CD4-positive, alpha-beta memory T cell (primary cell): ENCODE measurements at places on chromosomes 7 and 10.

- H3K27me3 ChIP-seq, result no peaks in the 10 kb centered on the region
- H3K4me1 ChIP-seq, result no peaks in the 10 kb centered on the region
- no peak for DNase-seq
- no peak overlapping the region for H3K4me3 ChIP-seq
- H3K27ac ChIP-seq, result no peak overlapping the region
These were observed 142.3 kb downstream of the MAPK8 start for GRCh38 chr10:48448796-48449195.

DNA sequence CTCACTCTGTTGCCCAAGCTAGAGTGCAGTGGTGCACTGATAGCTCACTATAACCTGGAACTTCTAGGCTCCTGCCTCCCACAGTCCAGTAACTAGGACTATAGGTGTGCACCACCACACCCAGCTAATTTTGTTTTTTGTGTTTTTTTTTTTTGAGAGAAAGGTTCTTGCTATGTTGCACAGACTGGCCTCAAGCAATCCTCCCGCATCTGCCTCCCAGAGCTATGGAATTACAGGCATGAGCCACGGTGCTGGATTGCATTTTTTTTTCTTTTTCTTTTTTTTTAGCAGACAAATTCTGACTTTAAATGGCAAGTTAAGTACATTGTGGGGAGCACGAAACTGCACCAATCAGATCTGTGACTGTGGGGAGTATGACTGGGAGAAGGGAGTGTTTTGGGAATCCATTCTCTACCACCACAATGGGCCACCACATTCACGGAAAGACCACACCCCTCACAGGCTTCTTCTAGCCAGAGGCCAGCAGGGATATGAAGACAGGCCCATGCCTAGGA, 58.1 kb upstream of the MSMB start:
- DNase-seq, result no peak
- no peaks in the 10 kb centered on the region for H3K27me3 ChIP-seq
- peaks cover 13% of the 10 kb centered on the region for H3K4me1 ChIP-seq
- no peak overlapping the region for H3K27ac ChIP-seq
- H3K4me3 ChIP-seq, result no peak overlapping the region
- H3K36me3 ChIP-seq, result no peaks in the 10 kb centered on the region

DNA sequence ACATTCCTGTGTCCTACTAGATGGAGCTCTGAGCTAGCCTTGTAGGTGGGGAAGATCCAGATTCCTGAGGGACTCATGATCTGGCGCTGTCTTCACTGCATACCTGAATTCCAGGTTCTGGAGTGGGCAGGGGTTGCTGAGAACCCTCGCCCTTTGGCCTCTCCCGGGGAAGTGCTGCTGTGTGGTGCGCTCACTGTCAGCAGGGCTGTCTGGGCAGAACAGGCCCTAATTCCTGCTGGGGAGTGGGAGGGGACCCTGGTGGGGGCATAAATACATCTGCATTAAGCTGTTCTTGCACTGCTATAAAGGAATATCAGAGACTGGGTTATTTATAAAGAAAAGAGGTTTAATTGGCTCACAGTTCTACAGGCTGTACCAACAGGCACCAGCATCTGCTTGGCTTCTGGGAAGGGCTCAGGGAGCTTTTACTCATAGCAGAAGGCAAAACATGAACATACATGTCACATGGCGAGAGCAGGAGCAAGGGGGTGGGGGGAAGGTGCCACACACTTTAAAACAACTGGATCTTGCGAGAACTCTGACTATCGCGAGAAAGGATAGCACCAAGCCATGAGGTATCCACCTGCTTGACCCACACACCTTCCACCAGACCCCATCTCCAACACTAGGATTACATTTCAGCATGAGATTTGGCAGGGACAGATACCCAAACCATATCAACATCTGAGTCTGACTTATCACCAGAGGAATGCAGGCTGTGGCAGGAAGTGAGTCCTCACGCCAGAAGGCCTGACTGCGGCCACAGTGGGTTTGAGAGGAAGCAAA, 115.0 kb downstream of the ADCY1 start:
- no peaks in the 10 kb centered on the region for H3K4me1 ChIP-seq
- no peak for DNase-seq
- no peak overlapping the region for H3K4me3 ChIP-seq
- H3K27ac ChIP-seq, result no peak overlapping the region
- H3K36me3 ChIP-seq, result no peaks in the 10 kb centered on the region

DNA sequence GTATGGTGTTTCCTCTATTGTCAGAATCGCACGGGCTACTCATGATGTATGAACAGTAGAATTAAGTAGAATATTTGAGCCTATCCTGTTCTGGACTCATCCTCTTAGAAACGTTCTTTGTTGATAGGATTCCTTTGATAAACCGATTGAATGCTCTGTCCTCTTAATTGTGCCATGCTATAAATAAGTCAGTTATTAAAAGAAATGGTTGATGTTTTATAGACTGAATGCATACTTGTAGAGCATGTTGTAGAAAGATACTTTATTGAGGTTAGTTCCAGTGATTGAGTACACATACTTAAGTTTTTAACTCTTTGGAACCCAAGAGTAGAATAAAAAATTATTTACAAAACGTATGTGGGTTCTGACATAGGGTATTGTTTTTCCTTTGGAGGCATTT, 54.9 kb upstream of the HBP1 start:
- no peaks in the 10 kb centered on the region for H3K27me3 ChIP-seq
- H3K4me3 ChIP-seq, result no peak overlapping the region
- DNase-seq, result no peak
- H3K4me1 ChIP-seq, result no peaks in the 10 kb centered on the region

GRCh38 chr7:104627516-104627915, 299.1 kb downstream of the LHFPL3 start:
- no peak overlapping the region for H3K4me3 ChIP-seq
- H3K27me3 ChIP-seq, result no peaks in the 10 kb centered on the region
- H3K4me1 ChIP-seq, result no peaks in the 10 kb centered on the region
- DNase-seq, result no peak
- H3K27ac ChIP-seq, result no peak overlapping the region

- H3K27ac ChIP-seq, result no peak overlapping the region
- no peak for DNase-seq
- H3K27me3 ChIP-seq, result no peaks in the 10 kb centered on the region
- H3K36me3 ChIP-seq, result no peaks in the 10 kb centered on the region
These were observed 55.4 kb upstream of the SGMS1 start for GRCh38 chr10:50679149-50679548.

DNA sequence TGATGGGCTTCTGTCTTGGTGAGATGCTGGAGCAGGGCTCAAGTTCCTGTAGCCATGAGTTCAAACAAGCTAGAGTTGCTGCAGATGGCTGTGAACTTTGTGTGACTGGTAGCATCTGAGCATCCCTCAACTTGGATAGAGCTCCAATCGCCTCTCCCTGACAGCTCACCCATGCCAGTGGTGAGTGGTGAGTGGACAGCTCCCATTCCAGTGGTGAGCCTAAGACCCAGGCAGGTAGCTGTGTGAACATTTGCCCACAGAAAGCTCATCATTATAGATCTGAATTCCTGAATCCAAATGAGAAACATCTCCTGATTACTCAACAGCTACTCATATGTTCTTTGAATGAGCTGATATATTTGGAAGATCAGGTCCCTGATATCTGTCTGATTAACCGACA, 25.3 kb downstream of the STEAP1B start:
- H3K4me1 ChIP-seq, result no peaks in the 10 kb centered on the region
- H3K27me3 ChIP-seq, result no peaks in the 10 kb centered on the region
- H3K36me3 ChIP-seq, result no peaks in the 10 kb centered on the region
- no peak overlapping the region for H3K4me3 ChIP-seq

GRCh38 chr10:46549171-46550075, 7.0 kb downstream of the GPRIN2 start:
- H3K4me3 ChIP-seq, result no peak overlapping the region
- H3K27me3 ChIP-seq, result no peaks in the 10 kb centered on the region
- H3K36me3 ChIP-seq, result no peaks in the 10 kb centered on the region
- H3K4me1 ChIP-seq, result no peaks in the 10 kb centered on the region

- H3K4me1 ChIP-seq, result no peaks in the 10 kb centered on the region
- H3K27me3 ChIP-seq, result no peaks in the 10 kb centered on the region
- H3K4me3 ChIP-seq, result no peak overlapping the region
- no peak for DNase-seq
These were observed 170.4 kb downstream of the ZNF438 start for GRCh38 chr10:30861221-30861620.

DNA sequence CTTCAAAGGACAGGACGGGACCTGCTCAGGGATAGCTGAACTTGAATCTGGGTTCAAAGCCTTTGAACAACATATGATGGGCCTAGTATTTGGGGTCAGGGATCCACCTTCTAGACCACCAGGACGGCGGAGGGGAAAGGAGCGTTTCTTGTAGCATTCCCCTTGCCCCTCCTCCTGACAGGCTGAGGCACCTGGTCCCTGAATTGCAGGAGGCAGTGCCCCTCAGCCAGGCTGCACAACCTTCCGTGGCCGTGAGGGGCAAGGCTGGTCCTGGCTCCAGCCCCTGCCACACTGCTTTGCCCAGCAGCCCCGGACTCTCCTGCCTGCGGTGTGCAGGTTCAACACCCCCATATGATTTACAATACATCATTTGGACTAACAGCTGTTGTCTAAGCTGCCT, 58.1 kb downstream of the INSIG1 start:
- H3K27me3 ChIP-seq, result no peaks in the 10 kb centered on the region
- no peak for DNase-seq
- no peaks in the 10 kb centered on the region for H3K4me1 ChIP-seq
- no peak overlapping the region for H3K4me3 ChIP-seq

DNA sequence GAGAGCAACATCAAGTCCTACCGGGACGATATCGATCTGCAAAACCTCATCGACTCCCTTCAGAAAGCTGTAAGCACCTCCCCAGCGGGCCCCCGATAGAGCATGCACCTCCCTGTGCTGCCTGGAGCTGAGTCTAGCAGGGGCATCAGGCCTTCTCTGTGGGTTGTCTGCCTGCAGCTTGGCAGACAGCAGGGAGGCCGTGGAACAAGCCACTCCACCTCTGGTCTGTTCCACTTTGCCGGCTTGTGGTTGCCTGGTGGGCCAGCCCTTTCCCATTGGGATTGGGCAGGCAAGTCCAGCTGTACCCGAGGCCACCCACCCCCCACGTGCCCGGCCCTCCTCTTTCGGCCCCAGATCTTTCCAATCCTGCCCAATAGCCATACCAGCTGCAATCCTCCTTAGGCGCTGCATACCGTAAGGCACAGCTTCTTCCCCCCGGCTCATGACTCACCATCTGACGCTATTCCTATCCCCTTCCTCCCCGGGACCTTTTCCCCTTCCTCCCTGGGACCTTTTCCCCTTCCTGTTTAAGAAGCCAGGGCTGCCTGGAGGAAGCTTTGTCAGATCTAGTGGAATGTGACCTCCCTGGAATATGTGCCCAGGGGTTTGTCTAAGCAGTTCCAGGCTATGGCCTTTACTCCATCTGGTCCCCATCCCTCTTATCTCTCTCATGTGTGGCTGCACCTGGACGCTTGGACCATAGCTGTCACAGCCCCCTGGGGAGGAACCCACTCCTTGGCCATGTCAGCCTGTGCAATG, 28.1 kb upstream of the SH2D4B start:
- no peak overlapping the region for H3K4me3 ChIP-seq
- peaks cover 23% of the 10 kb centered on the region for H3K4me1 ChIP-seq
- no peak overlapping the region for H3K27ac ChIP-seq
- H3K27me3 ChIP-seq, result no peaks in the 10 kb centered on the region
- peaks cover 85% of the 10 kb centered on the region for H3K36me3 ChIP-seq
- no peak for DNase-seq

GRCh38 chr7:85103357-85103756, 83.5 kb downstream of the SEMA3D start:
- H3K27ac ChIP-seq, result no peak overlapping the region
- H3K4me3 ChIP-seq, result no peak overlapping the region
- no peaks in the 10 kb centered on the region for H3K36me3 ChIP-seq
- DNase-seq, result no peak

GRCh38 chr10:76270464-76270863, 839.0 kb downstream of the LRMDA start:
- no peaks in the 10 kb centered on the region for H3K27me3 ChIP-seq
- DNase-seq, result no peak
- no peaks in the 10 kb centered on the region for H3K36me3 ChIP-seq
- no peak overlapping the region for H3K27ac ChIP-seq

DNA sequence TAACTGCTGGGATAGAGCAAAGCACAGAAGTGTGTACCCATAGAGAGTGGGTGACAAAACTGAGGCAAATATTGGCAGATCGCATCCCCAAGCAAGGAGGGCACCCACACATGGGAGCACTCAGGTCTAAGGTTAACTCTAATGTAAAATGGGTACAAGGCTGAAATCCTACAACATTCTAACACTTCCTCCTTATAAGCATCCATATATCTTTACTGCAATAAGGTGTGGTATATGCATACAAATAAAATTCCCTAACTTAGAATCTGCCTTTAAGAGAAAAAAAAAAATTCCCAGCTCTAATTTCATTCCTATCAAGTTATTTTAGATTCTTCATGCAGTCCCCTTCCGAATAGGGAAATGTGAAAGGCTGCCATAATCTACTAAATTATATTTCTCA, 18.7 kb downstream of the EIF3A start:
- DNase-seq, result no peak
- no peaks in the 10 kb centered on the region for H3K27me3 ChIP-seq
- no peak overlapping the region for H3K27ac ChIP-seq
- peaks cover 89% of the 10 kb centered on the region for H3K36me3 ChIP-seq
- H3K4me3 ChIP-seq, result no peak overlapping the region

GRCh38 chr10:14144451-14144850, 186.3 kb downstream of the FRMD4A start:
- no peaks in the 10 kb centered on the region for H3K36me3 ChIP-seq
- H3K27me3 ChIP-seq, result peaks cover 4% of the 10 kb centered on the region
- no peaks in the 10 kb centered on the region for H3K4me1 ChIP-seq
- no peak overlapping the region for H3K4me3 ChIP-seq
- DNase-seq, result no peak
- H3K27ac ChIP-seq, result no peak overlapping the region

DNA sequence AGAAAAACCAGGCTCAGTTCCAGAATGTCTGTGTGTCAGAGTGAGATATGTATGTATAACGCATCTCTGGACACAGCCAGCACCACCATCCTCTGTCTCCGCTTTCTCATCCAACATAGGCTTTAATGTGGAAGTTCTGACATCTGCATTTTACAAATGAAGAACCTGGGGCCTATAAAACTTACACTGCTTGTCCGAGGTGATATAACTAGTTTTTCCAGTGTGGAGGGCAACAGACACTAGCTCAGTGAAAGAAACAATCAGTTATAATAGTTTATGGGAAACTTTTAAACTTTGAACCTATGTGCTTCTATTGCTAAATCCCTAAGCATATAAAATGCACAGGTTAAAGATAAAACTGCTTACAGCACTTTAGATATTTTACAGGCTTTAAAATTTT, 208.7 kb downstream of the CRPPA start:
- no peaks in the 10 kb centered on the region for H3K36me3 ChIP-seq
- no peak overlapping the region for H3K4me3 ChIP-seq
- H3K27me3 ChIP-seq, result no peaks in the 10 kb centered on the region

- no peaks in the 10 kb centered on the region for H3K4me1 ChIP-seq
- no peak for DNase-seq
- no peak overlapping the region for H3K27ac ChIP-seq
- H3K4me3 ChIP-seq, result no peak overlapping the region
- no peaks in the 10 kb centered on the region for H3K36me3 ChIP-seq
These were observed 61.1 kb downstream of the VPS50 start for GRCh38 chr7:93293229-93293628.

DNA sequence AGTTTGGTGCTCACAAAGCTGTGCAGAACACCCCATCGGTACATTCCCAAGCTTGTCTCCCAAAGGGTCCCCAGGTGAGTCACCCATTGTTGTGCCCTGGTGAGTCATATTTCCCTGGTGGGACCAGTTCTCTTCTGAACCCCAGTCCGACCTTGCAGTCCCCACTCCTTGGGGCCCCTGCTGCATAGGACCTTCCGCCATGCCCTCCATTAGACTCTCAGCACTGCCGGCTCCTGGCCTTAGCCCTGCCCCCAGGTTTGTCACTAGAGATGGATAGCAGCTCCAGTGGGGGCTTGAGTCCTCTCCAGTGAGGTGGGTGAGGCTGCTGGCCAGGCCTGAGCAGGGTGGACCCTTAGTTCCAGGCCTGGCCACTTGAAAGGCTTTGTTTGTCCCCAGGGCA, 80.5 kb upstream of the MKI67 start:
- H3K4me3 ChIP-seq, result no peak overlapping the region
- no peaks in the 10 kb centered on the region for H3K27me3 ChIP-seq
- H3K4me1 ChIP-seq, result peaks cover 14% of the 10 kb centered on the region
- H3K27ac ChIP-seq, result no peak overlapping the region
